ENCODE measurements at places on chromosomes 5 and 9.
A peak's percentile ranks its signal among the peaks of the same experiment; 100 is the strongest.

DNA sequence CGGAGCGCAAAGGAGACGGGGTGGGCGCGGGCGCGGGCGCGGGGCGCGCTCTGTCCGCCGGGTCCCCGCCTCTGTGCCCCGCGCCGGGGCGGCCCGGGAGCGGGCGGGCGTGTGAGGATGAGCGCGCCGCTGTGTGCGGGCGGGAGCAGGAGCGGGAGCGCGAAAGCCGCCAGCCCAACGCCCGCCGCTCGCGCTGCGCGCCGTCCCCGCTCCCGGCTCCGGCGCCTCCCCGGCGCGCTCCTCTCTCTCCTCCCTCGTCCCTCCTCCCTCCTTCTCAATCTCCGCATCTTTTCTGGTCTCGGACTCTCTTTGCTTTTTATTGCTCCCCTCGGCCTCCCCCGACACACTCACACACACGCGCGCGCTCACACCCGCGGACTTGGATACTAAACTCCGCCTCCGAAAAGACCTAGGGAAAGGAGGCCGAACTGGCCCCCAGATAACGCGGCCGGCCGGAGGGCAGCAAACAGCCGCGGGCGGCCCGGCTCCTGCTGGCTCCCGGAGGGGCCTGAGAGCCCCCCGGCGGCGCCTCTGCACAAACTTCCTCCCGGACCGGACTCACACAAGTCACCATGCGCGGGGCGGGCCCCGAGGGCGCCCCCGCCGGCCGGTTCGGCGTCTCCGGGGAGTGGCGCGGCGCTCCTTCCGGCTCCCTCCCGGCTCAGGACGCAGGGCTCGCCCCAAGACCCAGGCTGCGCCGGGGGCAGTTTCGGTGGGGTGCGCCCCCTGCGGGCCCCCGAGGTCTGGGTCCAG, at the start of gene FIBCD1:
Gene FIBCD1, minus strand, starts transcription at position 596 of the 753 bp plus-strand sequence. CDS start 640 bp downstream, outside the sequence.
- no peak for DNase-seq

DNA sequence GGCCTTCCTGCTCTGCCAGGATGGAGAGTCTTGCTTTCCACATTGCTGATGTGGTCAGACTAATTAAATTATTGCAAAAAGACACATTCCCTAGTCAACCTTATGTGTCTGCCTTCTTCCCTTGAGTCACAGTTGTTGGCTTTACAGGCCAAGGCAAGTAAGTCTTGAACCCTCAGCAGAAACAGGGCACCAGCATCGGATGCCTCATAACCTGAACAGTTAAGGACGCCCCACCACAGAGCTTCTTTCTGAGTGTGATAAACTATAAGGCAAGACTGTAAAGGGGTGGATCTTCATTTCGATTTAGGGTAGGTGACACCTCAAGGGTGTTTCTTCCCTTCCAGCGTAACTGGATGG, 670 bp upstream of the KIF2A start:
- no peak for DNase-seq

DNA sequence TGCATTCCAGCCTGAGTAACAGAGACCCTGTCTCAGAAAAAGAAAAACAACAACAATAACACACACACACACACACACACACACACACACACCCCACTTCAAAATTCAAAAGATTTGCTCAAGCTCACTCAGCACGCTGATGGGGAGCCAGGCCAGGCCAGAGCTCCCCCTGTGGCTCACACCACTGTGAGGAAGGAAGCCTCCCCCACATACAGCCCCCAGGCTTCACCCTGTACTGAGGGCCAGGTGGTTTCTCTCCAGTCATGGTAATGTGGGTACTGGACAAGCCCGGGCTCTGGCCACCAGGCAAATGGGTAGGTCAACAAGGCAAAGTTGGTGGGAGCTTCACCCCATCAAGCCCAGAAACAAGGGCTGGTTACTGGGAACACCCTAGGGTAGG, 19.0 kb downstream of the ATOX1 start:
- DNase-seq, result no peak

- DNase-seq, result no peak
These were observed 126.9 kb downstream of the PALM2AKAP2 start for GRCh38 chr9:109906766-109907382.

GRCh38 chr9:121744002-121744686, 92.7 kb downstream of the DAB2IP start:
- DNase-seq, result no peak

DNA sequence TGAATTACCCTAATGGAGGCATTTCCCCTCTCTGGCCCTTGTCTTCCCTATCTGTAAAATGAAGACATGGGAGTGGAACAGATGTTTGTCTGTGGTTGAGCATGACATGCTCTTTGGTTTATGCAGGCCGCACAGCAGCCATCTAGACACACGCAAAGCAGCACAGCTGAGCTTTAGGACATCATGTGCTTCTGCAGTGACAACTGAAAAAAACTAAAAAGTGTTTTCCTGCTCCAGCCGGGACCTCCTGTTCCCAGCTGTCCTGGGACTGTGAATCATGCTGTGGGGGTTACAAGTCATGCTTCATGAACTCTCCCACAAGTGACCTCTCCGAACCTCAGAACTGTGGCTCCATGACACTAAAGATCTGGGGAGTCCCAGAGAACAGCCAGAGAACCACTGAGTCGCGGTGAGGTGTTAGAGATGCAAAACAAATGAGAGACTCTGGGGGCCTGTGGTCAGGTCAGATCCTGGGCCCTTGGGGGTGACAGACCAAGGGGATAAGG, 1.7 kb downstream of the SMIM3 start:
- no peak for DNase-seq

GRCh38 chr5:88190106-88190834, 78.4 kb downstream of the TMEM161B start:
- DNase-seq, result peak; percentile 3

DNA sequence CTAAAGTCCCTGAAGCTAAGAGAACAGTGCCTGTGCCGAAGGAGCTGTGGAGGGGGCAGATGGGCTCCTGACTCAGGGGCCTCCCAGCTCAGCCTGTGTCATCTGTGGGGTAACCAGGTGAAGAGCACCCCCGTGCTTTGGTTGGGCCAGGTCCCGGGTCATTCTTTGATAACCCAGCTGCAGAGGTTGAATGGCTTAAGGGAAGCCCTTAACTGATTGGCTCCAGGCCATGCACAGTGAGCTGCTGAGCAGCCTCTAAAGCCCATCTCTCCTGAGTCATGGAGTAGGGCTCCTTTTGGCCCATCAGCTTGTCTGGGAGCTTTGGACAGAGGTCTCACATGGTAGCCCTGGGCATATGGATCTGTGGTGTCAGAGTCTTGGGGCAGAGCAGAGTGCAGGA, 28.7 kb downstream of the COL27A1 start:
- no peak for DNase-seq

DNA sequence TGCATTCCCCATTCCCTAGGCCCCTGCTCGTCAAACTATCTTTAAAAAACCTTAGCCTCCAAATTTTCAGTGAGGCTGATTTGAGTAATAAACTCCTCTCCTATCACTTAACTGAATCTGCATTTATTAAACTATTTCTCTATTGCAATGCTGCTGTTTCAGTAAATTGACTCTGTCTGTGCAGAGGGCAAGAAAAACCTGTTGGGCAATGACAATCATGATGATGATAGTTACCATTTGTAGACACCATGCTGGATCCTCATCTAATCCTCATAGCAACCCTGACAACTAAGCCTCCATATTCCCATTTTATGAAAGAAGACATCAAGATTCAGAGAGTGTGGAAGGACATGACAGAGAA, 212.9 kb downstream of the TRIM32 start:
- DNase-seq, result no peak

DNA sequence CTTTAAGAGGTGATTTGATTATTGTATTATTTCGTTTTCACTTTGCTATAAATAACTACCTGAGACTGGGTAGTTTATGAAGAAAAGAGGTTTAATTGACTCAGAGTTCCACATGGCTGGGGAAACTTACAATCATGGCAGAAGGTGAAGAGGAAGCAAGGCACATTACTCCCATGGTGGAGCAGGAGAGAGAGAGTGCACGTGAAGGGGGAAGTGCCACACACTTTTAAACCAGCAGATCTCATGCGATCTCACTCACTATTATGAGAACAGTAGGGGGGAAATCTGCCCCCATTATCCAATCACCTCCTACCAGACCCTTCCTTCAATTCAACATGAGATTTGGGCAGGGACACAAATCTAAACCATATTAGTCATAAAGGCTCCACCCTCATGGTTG, 36.1 kb upstream of the NDFIP1 start:
- DNase-seq, result no peak

DNA sequence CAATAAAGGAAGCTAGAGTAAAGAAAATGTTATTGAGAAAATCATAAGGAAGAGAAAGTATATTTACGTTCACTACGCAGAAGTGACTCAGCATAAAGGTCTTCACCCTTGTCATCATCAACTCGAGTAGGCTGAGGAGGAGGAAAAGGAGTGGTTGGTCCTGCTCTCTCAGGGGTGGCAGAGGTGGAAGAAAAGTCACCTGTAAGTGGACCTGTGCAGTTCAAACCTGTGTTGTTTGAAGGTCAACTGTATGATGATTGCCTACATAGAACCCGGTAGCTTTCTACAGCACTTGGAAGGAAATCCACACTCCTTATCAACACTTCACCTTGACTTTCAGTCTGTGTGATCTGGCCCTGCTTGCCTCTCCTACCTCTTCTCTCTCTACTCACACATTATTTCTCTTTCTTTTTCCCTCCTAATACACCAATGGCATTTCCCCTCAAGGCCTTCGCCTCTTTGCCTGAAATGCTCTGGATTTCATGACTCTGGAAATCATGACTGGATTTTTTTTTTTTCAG, 109.3 kb upstream of the CPEB4 start:
- no peak for DNase-seq

DNA sequence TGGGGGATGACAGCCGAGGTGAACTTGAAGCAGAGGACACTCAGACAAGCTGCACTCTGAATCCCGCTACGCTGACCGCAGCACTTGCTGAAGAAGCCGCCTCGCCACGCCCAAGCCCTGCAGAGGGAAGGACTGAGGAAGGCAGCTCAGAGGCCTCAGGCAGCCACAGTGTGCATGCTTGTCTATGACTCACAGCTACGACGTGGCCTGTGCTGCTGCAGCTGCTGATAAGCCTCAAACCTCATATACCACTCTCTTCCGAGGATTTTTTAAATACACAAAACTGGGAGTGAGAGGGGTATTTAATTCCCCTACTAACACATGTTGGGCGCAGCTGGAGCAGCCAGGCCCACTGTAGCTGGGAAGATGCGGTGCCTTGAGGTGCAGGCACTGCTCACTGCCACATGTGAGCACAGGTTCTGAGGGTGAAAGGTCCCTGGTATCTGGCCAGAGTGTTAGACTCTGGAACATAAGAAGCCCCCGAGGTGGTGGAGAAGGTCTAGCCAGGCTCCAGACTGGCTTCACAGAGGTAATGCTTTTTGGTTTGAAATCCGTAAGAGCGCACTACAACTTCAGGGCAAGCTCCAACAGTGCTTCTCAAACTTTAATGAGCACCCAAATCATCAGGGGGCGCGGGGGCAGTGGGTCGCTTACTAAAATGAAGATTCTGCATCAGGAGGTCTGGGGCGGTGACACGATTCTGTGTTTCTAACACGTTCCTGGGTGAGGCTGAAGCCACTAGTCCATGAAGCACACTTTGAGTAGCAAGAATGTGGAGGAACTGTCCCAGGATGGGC, 196.8 kb downstream of the AUH start:
- DNase-seq, result peak; percentile 53

GRCh38 chr9:120791161-120791560, 2.1 kb downstream of the FBXW2 start:
- no peak for DNase-seq

DNA sequence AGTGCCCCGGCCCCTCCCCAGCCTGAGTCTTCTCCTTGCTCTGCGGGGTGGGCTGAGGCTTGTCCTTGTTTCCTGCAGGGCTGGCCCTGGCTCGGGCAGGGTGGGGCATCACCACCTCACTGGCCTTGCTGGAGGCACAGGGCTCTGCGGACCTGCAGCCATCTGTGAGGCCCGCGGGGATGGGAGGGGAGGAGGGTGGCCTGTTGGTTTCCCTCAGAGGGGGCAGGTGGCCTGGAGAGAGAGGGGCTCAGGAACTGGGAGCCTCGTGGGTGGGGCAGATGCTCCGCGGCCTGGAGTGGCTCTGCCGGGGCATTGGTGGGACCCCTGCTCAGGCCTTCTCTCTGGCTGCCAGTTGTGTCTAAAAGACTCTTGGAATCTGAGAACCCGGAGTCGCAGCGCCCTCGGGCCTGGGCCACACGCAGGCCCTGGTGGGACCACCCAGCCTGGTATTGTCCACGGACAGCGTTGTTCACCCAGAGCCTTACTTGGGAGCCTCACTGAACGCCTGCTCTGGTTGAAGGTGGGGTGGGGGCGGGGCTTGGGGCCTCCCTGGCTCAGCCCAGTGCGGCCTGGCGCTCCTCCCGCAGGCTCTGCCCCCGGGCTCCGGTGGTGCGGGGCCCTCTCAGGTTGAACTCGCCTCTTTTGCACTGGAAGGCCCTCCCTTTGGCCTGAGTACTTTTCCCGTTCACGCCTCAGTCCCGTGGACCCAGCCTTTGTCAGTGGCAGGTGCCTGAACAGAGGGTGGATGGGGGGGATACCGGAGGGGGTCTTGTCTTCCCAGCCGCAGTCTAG, 111.3 kb downstream of the RXRA start:
- DNase-seq, result no peak
